ENCODE measurements at places on chromosomes 5 and 9.

GRCh38 chr9:106588626-106589025 is 274.3 kb upstream of the ZNF462 start:
- H3K4me1 ChIP-seq: no peaks in the 10 kb centered on the region
- no peaks in the 10 kb centered on the region for H3K27me3 ChIP-seq
- no peak for DNase-seq
- H3K27ac ChIP-seq: no peak overlapping the region

DNA sequence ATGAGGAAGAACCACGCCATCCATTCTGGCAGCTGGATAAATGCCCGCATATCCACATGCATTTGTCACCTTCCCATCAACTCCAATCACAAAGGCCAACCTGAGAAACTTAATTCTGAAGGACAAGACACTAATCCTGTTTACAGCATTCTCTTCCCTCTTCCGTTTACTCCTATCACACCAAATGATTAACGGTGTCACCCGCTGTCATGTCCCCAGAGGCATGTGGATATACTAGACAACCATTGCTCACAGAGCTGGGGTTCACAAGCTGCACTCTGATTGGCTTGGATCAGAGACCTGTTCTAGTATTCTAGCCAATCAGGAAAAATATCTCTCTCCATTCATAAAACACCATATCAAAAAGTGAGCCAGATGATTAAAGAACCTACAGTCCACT is 3.6 kb downstream of the MACROH2A1 start:
- DNase-seq: no peak
- no peak overlapping the region for H3K27ac ChIP-seq
- H3K27me3 ChIP-seq: no peaks in the 10 kb centered on the region
- no peak overlapping the region for H3K4me3 ChIP-seq
- H3K36me3 ChIP-seq: no peaks in the 10 kb centered on the region
- peaks cover 78% of the 10 kb centered on the region for H3K4me1 ChIP-seq

DNA sequence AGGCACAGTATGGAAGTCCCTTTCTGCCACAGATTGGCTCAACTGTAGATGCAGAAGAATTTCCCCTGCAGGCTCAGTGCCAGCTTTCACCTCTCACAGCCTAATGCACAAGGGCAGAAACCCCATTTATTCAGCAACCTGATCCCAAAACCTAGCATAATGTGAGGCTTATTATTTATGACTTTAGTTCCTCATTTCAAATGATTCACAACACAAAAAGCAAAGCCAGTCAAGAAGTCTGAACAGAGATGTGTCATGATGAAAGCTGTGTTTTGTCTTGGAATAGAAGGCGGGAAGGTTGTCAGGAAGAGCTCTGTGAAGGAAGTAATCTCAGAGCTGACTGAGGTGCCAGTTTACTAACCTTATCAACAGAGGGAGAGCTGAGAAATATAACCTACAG is 369.7 kb downstream of the LRRC70 start:
- DNase-seq: no peak
- H3K4me3 ChIP-seq: no peak overlapping the region
- H3K27ac ChIP-seq: no peak overlapping the region
- H3K4me1 ChIP-seq: no peaks in the 10 kb centered on the region
- H3K27me3 ChIP-seq: no peaks in the 10 kb centered on the region

DNA sequence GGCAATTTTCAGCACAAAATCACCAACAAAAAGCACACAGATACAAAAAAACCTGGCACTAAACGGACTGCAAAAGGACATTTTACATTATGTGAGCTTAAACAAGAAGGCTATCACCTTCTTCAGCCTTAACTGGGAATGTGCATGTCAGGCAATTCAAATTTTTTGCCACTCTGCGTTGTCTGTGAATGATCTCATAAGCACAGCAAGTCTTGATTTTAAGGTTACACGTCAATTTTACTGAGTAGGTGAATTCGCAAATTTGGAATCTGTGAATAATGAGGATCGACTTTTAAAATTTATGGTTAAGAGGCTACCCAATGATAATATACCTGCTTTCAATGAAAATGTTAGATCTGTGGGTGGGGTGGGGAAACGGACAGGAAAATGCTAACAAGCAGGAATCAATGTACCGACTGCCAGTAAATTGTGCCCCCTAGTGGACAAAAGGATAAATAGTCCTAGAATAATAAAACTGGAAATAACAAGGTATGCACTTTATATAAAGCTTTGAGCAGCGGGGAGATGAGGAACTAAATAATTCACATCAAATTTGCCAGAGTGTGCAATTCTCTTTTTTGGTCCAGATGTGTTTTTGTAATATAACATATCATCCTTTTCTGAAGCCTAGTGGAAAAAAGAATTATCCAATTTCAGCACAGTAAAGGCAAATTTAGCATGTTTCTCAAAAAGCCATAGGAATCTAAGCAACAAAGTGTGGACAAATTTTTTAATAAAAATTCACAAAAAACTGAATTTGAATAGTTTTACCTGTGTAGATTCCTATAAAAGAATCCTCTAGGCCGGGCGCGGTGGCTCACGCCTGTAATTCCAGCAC is 20.5 kb downstream of the EQTN start:
- no peaks in the 10 kb centered on the region for H3K4me1 ChIP-seq
- H3K27ac ChIP-seq: no peak overlapping the region
- H3K27me3 ChIP-seq: no peaks in the 10 kb centered on the region
- peak overlapping the region; percentile 14 for H3K4me3 ChIP-seq
- no peak for DNase-seq

DNA sequence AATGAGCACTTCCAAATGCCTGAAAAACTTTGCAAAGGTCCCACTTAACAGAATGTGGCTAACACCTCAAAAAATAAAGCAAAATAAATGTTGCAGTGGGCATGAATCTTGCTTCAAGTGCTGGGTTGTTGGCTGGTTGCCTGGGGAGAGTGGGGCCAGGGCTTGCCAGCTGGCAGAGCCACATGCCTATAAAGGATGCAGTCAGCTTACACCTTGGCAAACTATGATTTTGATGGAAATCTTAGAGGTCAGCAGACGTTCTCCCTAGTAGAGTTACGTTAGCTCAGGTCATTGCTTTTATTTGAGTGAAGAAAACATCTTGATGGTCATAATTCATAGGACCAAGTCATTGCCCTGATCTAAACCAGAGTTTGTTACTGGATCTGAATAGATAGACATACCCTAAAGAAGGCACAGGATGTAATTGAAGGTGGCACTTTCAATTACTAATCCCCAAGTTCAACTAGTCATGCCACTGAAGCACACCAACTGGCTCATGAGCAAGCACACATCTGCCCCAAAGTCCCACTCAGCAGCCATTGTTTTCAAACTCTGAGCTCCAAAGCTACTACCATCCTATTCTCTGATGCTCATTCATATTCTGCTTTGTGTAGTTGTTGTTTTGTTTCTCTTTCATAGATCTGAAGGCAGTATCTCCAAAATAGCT is 51.2 kb upstream of the ZSWIM6 start:
- H3K27me3 ChIP-seq: no peaks in the 10 kb centered on the region
- no peak for DNase-seq
- no peak overlapping the region for H3K27ac ChIP-seq
- no peaks in the 10 kb centered on the region for H3K36me3 ChIP-seq
- H3K4me1 ChIP-seq: no peaks in the 10 kb centered on the region

GRCh38 chr9:19895006-19895405 is 106.2 kb upstream of the SLC24A2 start:
- no peak for DNase-seq
- no peaks in the 10 kb centered on the region for H3K27me3 ChIP-seq
- no peaks in the 10 kb centered on the region for H3K36me3 ChIP-seq
- H3K4me1 ChIP-seq: no peaks in the 10 kb centered on the region
- no peak overlapping the region for H3K27ac ChIP-seq

GRCh38 chr5:127014573-127014972 is 15.8 kb downstream of the MARCHF3 start:
- no peak overlapping the region for H3K27ac ChIP-seq
- no peak for DNase-seq
- H3K27me3 ChIP-seq: no peaks in the 10 kb centered on the region

- peaks cover 15% of the 10 kb centered on the region for H3K36me3 ChIP-seq
- H3K4me3 ChIP-seq: no peak overlapping the region
- no peaks in the 10 kb centered on the region for H3K4me1 ChIP-seq
- no peak overlapping the region for H3K27ac ChIP-seq
These were observed 51.1 kb downstream of the TTLL11 start for GRCh38 chr9:122042056-122042455.
